ENCODE measurements at places on chromosomes 11 and 22.
A peak's percentile ranks its signal among the peaks of the same experiment; 100 is the strongest.

GRCh38 chr22:32317524-32317923 is 40.1 kb upstream of the RFPL3 start:
- no peak for DNase-seq

DNA sequence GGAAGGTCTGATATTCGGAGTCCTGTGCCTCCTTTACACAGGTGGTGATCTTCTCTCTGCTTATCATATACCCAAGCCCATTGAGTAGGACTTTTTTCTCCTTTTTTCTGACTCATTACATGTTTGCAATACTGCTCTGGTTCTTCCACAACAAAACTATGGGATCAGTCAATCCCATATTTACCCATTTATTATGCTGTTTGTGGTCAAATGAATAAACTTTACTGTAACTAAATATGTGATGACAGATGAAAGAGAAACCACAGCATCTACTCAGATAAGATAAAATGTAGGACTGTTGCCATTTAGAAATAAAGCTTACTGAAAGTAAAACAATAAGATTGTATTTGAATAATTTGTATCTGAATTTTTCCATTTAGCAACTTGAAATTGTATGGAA is 958.7 kb upstream of the FAT3 start:
- DNase-seq: no peak

DNA sequence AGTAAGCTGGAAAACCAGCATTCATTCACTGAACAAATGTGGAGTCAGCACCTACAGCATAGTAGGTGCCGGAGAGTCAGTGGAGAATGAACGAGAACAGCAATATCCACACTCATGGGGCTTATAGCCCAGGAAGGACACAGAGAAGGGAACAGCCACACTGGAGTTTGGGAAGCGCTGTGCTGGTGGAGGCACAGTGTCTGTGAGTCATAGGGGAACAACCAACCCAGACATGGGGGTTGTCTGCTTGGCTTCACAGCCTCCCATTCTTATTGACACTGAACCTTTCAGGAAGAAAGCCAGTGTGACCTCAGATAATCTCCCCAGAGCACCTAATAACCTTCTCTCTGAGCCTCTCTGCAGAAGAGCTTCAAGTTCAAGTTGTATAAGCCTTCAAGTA is 56.6 kb upstream of the UBASH3B start:
- no peak for DNase-seq

- DNase-seq: no peak
Observed at GRCh38 chr11:31480930-31481329, 28.5 kb downstream of the IMMP1L start.

- no peak for DNase-seq
Observed at GRCh38 chr11:18720091-18720807, 5.7 kb downstream of the IGSF22 start.

DNA sequence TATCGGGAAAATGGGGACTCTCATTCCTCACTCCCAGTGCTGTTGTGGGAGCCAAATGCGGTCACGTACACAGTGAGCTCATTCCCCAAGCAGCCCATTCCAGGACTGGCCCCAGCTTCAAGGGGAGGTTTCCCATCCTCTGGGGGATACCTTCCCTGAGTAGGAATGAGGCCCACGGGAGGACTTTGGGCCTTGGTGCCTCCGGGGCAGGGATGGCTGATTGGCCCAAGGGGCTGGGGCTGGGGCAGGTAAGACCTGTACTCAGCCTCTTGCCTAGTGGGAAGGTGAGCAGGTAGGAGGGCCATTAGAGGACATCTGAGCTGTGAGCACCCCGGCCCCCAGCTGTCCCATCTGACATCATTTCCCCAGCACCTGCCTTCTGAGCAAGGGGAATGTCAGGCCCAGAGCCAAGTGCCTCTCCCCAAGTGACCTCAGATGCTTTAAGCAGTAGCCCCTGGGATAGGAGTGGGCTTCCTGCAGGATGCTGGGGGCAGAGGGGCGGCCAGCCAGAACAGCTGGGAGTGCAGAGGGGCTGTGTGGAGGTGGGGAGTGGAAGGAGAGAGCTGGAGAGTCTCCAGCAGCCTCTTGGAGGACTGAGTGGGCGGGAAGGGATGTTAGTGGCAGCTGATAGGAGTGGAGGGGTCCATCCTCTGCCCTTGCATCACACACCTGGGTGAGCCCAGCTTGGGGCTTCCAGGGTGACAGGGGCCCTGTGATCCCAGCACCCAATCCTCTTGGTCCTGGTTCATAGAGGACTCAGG is 58.4 kb downstream of the CD82 start:
- peak; percentile 17 for DNase-seq
